ENCODE measurements at places on chromosomes 2 and 18.

GRCh38 chr2:20361893-20362292 is 11.2 kb upstream of the PUM2 start:
- DNase-seq: no peak

- no peak for DNase-seq
Observed at GRCh38 chr2:147420947-147421675, 423.7 kb upstream of the ACVR2A start.

- no peak for DNase-seq
Observed at GRCh38 chr2:197934934-197935289, 130.5 kb downstream of the PLCL1 start.

GRCh38 chr18:8455661-8456614 is 153.3 kb upstream of the RAB12 start:
- no peak for DNase-seq

- no peak for DNase-seq
Observed at GRCh38 chr2:148922062-148922461, 47.0 kb downstream of the KIF5C start.

GRCh38 chr2:133434959-133435668 is 133.1 kb downstream of the NCKAP5 start:
- no peak for DNase-seq

- DNase-seq: no peak
Observed at GRCh38 chr2:157779794-157780193, 96.3 kb downstream of the ACVR1 start.

GRCh38 chr2:112834396-112835037 is 2.1 kb downstream of the IL1B start:
- DNase-seq: no peak

GRCh38 chr2:219045937-219046550 is 4.7 kb upstream of the CFAP65 start:
- DNase-seq: peak; percentile 85

DNA sequence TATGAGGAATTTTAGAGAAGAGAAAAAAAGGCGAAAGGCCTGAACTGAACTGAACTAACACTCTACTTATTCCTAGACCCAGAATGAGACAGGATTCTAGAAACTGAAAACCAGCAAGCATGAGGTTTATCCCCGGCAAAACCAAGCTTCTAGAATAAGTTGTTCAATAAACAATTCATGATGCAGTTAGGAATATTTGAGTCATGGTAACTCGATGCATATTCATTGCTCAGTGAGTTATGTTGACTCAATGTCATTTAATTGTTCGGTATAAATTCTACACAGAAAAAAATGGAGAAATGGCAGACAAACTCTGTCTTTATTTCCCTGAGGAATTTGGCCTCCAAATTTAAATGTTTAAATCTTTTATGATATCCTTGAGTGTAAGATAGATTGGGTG is 321.5 kb downstream of the SATB2 start:
- DNase-seq: no peak

GRCh38 chr2:130316596-130316995 is 26.1 kb upstream of the IMP4 start:
- DNase-seq: no peak

GRCh38 chr18:63412953-63413352 is 9.3 kb downstream of the VPS4B start:
- DNase-seq: no peak
